Type B pancreatic cell (in vitro differentiated cells): ENCODE measurements at places on chromosomes 2 and 18. TPM values are rescaled to one million over a fixed set of nuclear protein-coding genes. Genes with fewer than 3 reads are reported as not detected.

ZFP36L2 gene
- total RNA-seq: 198 and 437 TPM in 2 replicates

UGT1A5 gene
- not detected in 2 replicates for total RNA-seq

GATA6 gene
- 37.7 and 39.8 TPM in 2 replicates for total RNA-seq

LRRC30 gene
- total RNA-seq: not detected in 2 replicates
